ENCODE measurements at places on chromosomes 12 and 14.
A peak's percentile ranks its signal among the peaks of the same experiment; 100 is the strongest.

GRCh38 chr12:27026257-27026656 lies 3.9 kb downstream of the MED21 start:
- no peak for DNase-seq

DNA sequence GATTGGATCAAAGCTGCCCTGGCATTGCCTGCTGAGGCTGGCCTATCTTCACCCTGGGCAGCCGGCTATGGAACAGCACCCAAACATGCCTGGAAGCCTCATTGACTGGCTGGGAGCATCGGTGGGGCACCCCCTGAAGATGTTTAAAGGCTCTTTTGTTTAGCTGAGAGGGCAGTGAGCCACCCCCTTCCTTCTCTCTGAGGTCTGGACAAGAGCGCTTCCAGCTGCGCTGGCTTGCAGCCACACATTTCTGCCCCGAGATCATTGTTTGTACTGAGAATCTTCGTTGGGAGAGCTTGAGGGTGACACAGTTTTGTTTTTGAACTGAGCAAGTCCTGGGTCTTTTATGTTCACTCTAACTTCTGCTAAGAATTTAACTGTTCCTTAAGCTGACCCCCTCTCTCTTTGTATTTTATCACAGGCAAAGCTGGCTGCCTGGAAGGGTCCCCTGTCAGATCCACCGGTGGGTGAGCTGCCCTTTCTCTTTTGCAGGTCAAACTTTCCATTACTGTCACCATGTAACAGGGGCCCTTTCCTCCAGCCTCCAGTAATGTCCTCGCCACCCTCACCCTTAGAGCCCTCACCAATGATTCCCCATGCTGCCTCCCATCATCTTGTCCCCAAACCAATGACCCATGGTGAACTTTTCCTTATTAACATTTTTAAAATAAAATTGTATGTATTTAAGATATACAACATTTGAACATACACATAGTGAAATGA lies 212.2 kb downstream of the KIF26A start:
- peak; percentile 7 for DNase-seq

DNA sequence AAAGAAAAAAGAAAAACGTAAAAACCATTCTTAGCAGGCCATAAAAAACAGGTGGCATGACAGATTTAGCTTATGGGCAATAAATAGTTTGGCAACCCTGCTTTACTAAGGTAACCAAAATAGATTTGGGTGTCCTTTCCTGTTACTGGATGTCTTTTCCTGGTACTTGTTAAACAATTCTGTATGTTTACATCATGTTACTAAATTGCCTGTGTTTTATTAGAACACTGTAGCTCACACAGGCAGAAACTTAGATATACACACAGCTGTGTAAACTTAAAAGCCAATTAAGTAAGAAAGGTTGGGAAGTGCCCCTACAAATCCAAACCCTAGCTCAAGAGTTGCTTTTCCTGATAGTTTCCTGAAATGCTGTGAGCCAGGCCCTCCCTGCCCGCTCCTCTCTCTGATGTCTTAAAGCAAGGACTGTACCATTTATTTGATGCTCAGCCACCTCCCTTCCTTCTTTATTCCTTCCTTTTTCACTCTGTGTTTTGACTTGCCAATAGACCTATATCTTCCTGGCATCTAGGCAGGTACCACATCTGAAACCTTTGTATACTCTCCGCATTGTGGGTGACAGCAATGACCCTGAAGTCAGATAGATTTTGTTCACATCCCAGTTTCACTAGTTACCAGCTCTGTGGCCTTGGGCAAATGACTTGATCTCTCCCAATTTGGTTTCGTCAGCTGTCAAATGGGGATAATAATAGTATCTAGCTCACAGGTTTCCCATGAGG lies 3.7 kb upstream of the CAMKK2 start:
- no peak for DNase-seq

DNA sequence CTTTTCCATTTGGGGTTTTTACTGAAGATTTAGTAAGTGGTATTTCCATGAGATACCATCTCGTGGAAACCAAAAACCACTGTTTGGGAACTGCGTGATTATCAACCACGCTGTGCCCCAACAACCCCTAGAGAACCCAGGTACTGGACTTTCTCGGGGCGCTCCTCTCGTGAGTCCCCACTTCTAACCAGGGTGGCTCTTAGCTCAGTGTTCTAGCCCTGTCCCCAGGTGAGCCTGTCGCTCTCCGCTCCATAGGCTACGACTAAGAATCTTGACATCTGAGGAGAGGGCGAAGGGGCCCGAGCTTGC lies 686 bp downstream of the MCRS1 start:
- no peak for DNase-seq

GRCh38 chr12:22204391-22204790 lies 130.1 kb downstream of the ST8SIA1 start:
- DNase-seq = no peak

DNA sequence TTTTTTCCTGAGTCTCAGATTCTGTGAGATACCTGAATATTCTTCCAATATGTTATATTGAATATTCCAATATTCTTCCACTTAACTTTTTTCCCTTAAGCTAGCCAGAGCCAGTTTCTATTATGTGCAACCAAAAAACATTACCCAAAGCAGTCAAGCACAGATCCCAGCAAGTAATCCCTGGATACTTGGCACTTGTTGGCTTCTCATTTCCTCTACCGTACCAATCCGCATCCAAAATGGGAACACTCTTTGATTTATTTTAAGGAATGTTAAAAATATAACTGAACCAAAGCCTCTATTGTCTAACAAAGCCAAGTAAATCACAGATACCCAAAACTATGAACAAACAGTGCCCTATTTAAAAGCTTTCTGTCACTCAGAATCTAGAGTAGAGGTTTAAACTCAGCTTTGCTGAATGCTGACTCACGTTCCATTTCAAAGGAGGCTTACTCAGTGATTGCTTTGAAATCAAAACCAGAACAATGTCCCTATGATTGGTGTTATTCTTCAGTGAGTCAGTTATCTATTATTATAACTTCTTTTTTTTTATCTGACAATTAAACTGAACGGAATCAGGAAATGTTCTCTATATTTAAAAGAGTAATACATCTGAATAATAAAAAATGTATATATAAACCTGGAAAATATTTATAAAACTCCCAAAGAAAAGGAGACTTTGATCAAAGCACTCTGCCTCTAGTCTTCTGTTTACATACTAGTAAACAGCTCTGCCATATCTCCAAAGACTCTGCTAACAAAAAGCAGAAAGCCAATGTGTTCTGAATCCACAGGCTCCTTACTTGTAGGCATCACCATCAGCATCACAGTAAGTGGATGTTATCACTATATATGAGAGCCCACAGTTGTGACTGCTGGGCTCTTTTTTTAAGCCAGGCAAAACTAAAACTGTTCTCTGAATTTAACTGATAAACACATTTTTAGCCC lies 360.8 kb downstream of the CCDC91 start:
- no peak for DNase-seq

- DNase-seq = no peak
Measured at GRCh38 chr14:59214702-59215302, 26.3 kb downstream of the DAAM1 start.

- DNase-seq = peak; percentile 30
Measured at GRCh38 chr12:42372154-42372791, 46.3 kb downstream of the PPHLN1 start.

- no peak for DNase-seq
Measured at GRCh38 chr14:58639842-58640484, 2.2 kb downstream of the DACT1 start.

DNA sequence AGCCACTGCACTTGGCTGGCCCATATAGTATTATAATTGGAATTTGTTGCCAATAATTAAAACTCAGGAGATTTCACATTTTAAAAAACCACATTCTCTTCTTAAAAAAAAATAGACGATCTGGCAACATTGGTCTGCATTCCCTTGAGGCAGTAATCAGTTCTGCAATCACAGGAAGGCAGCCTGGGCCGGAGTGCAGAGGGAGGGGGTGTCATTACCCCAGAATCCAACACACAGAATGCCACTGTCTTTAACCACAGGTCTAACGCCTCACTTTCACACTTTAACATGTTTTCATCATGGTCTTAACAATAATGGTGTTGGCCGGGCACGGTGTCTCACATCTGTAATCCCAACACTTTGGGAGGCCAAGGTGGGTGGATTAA lies 100.1 kb downstream of the SCARB1 start:
- peak; percentile 24 for DNase-seq
